T-helper 2 cell (primary cell): ENCODE measurements at places on chromosomes 16 and 17.

GRCh38 chr16:7887316-7887715 lies 554.7 kb downstream of the RBFOX1 start:
- DNase-seq, result no peak

DNA sequence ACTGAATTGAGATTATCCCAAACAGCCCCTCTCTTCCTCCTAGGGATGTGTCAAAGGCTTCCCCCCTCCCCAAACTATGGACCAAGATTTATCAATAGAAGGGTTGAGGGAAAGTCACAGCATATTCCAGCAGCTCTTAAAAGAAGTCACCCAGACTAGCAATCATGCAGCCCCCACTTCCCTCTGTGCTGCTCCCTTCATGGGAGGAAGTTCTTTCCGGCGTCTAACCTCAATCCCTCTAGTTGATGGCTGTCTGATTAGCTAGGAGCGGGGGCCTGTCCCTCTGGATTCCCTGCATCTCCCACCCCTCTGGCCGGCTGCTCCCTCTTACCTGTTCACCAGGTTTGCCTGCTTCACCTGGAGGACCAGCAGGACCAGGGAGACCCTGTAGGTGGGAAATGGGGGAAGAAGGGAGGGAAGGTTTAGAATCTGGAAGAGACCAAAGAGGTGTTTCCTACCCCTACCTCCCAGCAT lies 9.2 kb downstream of the COL1A1 start:
- no peak for DNase-seq

GRCh38 chr16:12539185-12539929 lies 264.3 kb downstream of the CPPED1 start:
- no peak for DNase-seq

GRCh38 chr17:56708220-56708558 lies 114.7 kb downstream of the NOG start:
- DNase-seq, result no peak

DNA sequence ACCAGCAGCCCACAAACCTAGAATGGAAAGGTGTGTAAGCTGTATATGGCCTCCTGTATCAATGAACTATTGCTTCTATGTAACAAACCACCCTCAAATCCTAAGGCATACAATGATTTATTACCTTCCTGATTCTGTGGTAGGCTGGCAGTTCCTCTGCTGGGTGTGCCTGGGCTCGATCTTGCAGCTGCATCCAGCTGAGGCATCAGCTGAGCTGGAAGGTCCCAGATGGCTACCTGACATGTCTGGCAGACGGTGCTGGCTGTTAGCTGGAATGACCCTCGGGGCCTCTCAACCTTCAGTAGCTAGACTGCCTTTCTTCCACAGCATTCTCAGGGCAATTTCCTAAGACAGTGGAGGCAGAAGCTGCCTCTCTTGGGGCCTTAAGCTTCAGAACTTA lies 152.7 kb downstream of the RAB11FIP4 start:
- no peak for DNase-seq

- DNase-seq, result no peak
Observed at GRCh38 chr17:32335687-32336086, 6.3 kb downstream of the C17orf75 start.

GRCh38 chr16:87924041-87924810 lies 12.1 kb downstream of the CA5A start:
- no peak for DNase-seq

- no peak for DNase-seq
Observed at GRCh38 chr16:85445064-85445778, 167.9 kb upstream of the GSE1 start.

DNA sequence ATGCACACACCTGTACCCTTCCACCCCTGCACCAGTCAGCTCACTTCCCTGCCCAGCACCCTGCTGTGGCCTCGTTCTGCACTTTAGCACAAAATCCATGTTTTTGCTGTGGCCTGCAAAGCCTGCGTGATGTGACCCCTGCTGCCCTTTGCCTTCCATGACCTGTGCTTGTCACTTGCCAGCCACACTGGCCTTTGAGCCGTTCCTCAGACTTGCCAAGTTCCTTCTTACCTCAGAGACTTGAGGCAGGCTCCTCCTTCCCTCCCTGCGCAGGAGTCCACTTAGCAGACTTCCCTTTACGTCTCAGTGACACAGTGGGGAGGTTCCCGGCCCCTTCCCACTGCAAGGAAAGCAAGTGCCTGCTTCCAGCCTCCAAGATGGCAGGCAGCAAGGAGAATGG lies 134.7 kb downstream of the SNX29 start:
- no peak for DNase-seq

DNA sequence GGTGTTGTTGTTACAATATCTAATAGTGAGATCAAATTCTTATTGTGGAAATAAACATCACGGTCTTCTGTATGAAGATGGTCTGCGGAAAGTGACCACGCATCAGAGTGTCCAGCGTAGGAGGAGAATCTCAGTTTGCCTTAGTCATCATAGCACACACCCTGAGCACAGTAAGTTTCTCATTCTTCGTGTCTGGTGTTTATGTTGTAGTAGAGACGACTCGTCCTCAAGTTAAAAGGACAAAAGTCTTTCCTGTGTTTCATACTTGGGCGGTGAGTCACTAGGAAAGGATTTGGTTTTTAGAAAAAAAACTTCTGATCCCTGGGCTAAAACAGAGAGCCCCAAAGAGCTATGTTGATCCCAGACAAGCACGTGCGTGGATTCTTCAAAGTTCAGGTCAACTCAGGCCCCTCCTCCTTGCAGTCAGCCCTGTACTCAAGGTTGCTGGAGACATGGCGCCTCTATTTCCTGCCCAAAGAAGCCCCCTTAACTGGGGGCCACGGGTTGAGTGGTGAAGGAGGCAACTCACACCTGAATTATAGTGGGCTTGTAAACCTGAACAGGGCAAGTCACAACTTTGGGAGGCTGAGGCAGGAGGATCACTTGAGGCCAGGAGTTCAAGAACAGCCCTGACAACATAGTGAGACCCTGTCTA lies 170.4 kb downstream of the ZFHX3 start:
- no peak for DNase-seq

- DNase-seq, result no peak
Observed at GRCh38 chr17:49946208-49946607, 22.8 kb upstream of the DLX4 start.

GRCh38 chr17:48878920-48879898 lies 13.4 kb upstream of the ATP5MC1 start:
- DNase-seq, result no peak

DNA sequence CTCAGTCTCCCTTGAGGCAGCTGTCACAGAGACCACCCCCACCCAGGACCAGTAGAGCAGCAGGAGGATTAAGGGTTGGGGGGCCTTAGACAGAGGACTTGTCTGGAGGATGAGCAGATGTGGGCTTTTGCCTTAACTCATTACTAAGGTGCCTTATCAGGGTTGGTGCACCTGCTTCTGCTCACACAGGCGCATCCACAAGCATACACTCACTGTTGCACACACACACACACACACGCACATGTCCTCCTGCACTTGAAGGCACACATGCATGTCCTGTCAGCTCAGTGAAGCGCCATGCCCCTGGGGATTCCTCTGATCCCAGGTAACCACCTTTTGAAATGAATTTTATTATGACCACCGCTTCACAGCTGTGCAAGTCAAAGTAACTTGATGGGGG lies 1.2 kb downstream of the GFAP start:
- DNase-seq, result peak; percentile 26

DNA sequence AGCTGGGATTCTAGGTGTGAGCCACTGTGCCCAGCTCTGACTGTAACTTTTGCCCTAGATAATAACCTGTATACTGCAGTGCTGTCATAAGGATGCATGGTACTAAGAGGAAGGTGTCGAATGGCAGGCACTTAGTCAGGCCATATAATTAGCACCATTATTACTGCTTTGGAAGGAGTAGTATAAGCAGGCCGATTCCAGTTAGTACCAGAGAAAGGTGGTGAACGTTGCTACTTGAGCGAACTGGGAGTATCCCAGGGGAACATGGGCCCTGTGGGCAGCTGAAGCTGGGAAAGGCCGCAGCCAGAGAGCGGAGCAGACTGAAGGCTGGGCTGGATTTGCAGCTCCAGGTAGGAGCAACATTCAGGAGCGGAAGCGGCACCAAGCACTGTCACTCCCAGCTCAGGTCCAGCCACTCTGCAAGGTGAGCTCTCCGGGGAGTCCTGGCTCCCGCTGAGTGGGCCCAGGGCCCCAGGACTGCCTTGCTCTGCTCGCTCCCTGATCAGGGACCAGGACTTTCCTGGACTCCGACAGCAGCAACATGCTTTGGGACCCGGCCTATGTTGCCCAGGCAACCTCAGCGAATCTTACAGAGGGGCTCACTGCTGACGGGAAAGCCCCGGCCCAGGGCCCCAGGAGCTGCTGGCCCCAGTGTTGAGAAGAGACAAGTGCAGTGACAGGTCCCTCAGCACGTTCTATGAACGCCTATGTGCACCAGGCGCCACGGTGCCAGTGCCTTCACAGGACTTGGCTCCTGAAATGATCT lies 28.6 kb downstream of the C16orf74 start:
- no peak for DNase-seq

GRCh38 chr17:7097940-7098339 lies 16.7 kb downstream of the ASGR2 start:
- DNase-seq, result no peak

DNA sequence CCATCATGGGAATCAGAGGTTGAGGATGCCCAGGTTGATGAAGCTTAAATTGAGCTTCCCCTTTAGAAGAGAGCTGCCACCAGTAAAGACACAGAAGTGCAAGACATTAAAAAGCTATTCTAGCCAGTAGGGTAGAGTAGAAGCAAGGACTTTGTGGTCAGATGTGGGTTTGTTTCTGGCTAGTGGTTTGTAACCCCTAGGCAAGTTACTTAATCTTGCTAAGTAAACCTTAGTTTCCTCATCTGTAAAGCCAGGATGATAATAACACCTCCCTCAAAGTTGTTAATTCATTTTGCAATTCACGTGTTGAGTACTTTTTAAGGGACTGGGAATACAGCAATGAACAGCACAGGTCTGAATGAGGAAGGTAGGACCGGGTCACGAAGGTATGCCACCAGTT lies 3.6 kb downstream of the SNTB2 start:
- no peak for DNase-seq

DNA sequence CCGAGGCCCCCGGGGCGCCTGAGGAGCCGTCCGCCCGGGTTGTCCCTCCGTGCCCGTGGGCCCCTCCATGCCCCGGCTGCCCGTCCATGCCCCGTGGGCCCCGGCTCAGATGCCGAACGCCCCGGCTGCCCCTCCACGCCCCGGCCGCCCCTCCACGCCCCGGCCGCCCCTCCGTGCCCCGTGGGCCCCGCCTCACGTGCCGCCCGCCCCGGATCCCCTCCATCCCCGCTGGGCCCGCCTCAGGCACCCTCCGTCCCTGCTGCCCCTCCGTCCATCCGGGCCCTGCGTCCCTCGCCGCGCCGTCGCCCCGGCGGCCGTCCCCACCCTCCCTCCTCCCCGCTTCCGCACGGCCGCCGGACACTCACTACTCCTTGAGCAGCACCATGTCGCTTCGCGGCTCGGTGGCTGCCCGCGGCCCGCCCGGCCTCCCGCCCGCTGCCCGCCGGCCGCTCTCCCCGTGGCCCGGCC lies 382 bp downstream of the PITPNA start:
- DNase-seq, result no peak

DNA sequence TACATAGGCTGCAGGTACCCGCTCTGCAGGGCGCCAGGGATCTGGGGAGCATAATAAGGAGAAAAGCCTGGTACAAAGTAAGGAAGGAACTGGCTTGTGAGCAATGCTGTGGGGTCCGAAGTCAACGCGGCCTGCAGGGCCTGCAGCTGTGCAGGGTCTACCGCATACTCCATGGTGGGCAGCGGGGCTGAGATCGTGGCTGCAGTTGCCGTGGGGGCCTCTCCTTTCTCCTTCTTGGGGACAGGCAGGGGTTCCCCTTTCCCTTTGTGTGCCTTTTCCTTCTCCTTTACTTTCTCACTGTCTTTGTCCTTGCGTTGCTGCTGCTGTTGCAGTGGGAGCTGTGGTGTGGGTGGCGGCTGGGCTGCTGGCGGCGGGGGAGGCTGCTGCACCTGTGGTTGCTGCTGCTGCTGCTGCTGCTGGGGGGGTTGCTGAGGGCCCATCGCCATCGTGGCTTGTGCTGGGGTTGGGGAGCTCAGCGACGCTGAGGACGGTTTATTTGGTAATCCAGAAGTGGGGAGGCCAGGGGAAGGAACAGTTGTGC lies 259.6 kb downstream of the ZFHX3 start:
- no peak for DNase-seq

DNA sequence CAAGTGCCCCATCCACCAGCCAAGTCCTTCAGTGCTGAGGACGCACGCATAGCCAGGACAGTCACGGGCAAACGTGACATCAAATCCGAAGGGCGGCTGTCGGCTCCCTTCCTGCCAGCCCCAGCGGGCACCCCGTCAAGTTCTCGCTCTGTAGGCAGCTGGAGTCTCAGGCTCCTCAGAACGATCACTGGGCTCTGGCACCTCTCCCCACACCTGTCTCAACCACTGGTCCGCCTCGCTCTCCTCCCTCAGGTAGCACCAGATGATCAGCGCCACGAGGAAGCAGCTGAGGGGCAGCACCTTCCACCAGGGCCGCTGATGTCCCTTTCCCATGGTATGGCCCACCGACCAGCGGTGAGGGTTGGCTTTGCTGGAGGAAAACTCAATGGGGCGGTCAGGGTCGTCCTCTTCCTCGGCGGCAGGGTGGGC lies 422 bp downstream of the UQCC4 start:
- no peak for DNase-seq

DNA sequence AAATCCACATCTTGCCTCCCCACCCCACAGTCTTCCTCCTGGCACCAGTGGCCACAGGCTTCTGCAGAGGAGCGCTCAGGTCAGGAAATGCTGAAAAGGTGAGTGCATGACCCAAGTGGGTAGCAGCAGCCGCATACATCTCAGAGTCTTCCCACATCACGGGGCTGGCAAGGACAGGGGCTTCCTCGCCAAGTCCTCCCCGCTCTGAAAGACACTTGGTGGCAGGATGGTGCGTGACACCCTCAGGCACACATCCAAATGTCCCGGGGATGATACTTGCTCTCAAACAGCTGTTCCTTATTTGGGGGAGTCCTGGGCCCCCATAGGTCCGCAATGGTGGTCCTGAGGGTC lies 8.8 kb upstream of the SLC16A5 start:
- no peak for DNase-seq

DNA sequence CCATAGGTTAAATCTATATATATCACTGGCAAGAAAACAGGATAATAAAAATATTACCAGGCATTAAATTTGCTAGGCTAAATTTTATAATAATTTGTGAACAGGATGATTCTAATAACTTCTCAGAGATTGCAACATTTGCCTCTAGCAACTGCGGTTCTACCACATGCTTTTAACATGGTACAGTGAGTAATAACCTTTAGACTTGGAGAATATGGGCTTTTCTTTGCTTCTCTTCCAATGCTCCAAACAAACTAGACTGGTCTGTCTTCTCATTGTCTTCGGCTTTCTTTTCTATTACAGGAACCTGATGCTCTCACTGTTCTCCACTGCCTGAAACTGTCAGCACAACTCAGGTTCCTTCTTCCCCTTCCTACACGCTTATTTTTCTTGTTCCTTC lies 80.6 kb downstream of the CA4 start:
- DNase-seq, result no peak

- no peak for DNase-seq
Observed at GRCh38 chr17:33640629-33641028, 347.5 kb upstream of the ASIC2 start.

- DNase-seq, result no peak
Observed at GRCh38 chr16:4261557-4262172, 11.2 kb downstream of the TFAP4 start.

GRCh38 chr17:67779098-67779672 lies 46.1 kb upstream of the BPTF start:
- no peak for DNase-seq
